ENCODE measurements at places on chromosomes 6 and 20. TPM values are rescaled to one million over a fixed set of nuclear protein-coding genes. Genes with fewer than 3 reads are reported as not detected.

DNA sequence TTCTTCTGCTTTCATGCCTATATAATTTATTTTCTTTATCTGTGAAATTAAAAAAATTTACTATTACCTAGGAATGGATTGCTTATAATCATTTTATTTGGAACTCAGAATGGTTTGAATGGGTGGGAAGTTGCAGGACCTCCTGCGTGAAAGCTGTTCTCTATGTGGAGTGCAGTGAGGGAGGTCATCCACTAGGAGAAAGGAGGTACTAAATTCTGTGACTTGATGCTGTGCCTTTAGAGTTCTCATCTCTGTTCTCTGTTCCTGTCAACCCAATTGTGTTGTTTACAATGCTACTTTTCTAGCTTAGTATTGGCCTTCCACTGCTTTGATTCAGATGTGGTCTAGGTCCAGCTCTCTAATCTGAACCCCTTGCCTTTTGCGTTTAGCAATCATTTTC lies 65.0 kb upstream of the HIVEP1 start:
- no peak for DNase-seq

DNA sequence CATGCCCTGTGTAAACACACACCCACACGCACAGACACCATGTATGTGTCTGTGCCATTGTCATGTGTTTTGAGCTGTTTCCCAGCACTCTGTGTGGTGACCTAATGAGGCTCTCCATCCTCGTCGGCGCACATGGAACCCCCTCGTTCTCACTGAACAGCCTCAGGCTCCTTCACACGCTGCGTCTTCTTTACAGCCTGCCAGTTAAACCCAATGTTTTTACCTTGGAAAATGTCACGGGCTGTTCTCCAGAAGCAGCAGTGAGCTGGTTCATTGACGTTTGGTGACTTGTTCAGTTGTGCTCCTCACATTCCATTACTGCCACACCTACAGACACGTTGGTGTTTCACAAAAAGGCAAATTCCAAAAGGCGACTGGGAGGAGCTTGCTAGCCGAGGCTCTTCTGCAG lies 201.0 kb upstream of the FOXQ1 start:
- DNase-seq = no peak

DNA sequence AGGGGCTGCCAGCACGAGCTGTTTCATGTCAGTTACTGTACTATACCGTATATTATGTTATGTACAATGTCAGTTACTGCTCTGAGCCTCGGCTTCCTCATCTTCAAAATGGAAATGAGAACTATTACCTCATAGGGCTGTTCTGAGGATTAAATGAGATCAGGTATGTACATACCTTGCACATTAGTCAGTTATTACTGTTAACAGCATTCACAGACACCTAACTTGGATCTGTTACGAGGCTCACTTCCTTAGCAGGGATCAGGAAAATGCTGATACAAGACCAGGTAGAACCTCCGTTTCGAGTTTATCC lies 69.7 kb upstream of the TBC1D7 start:
- no peak for DNase-seq

DNA sequence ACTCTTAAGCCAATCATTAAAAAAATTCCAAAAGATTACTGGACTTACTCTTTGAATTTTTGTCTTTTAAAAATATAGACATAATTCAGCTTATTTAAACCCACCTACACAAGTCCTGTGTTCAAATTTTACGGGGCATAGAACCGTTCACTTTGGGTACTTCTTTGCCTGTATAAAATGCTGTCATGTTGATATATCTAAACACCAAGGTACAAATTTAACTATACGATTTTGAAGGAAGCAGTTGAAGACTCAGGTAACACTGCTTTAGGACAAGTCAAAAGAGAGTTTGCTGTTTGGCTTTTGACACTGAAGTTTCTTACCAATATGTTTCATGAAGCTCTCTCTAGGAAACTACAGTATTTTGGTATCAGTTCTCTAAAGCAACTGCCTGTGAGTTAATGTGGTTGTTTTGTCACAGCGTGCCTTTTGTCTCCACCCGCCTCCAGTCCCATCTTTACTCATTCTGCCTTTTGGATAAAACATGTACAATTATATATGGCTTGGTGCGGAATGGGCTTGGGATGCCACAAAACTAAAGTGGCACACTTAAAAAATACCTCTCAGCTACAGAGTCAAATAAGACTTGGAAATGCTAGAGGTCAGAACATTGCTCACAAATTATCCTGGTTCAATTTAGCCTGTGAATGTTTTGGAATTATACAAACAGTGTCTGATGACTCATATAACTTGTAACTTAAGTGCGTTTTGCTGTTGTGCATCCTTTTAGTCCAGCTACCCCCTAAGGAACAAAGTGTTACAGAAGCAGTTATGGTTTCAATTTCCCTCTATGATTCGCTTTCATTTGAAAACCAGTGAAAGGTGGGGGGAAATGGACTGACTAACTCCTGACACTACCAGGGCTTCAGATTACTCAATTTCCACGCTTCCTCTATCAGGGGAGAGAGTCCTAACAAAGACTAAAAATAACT lies 38.7 kb downstream of the RGS17 start:
- peak; percentile 48 for DNase-seq

- DNase-seq = no peak
Observed at GRCh38 chr6:108699290-108700041, 138.7 kb downstream of the FOXO3 start.

- DNase-seq = no peak
Observed at GRCh38 chr20:18742841-18743240, 70.7 kb upstream of the SCP2D1 start.

DNA sequence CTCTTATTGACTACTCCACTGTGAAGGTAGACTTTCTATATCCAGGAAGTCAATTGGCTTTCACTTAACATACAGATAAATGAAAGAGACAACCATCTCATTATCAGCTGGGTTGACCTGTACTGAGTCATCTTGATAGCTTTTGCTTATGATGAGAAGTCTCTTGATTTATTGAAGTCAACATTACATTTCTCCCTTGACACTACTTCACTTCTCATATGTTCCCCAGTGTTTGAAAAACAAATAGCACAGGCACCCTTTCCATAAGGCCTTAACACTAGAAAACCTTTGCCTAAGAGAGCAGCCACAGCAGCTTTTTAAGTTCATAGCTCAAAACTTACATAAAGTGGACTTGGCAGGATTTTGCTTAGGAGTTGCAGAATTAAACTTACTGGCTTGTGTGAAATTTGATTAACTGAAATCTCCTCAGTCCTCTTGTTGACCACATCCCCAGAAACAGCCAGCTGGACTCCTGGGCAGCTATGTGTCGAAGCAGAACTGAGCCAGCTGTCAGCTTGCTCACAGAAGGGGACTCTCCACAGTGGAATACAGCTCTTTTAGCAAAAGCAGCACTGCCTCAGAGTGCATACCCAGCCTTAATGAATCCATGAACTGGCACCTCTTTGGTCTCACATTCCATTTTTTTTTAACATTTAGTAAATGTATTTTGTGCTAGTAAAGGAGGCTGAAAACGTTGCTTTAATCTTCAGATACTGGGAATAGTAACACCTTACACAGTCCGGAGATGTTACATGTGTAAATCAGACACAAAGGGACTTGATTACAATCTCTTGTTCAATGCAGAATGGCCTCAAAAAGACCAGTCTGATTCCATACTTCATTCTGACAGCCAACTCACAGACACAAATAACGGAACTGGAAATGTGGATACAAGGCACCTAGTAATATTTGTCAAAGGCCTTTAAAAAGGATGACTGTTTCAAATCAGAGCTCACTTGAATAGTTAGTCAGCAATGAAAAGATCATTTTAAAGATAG lies 1532.7 kb downstream of the HACE1 start:
- no peak for DNase-seq

DNA sequence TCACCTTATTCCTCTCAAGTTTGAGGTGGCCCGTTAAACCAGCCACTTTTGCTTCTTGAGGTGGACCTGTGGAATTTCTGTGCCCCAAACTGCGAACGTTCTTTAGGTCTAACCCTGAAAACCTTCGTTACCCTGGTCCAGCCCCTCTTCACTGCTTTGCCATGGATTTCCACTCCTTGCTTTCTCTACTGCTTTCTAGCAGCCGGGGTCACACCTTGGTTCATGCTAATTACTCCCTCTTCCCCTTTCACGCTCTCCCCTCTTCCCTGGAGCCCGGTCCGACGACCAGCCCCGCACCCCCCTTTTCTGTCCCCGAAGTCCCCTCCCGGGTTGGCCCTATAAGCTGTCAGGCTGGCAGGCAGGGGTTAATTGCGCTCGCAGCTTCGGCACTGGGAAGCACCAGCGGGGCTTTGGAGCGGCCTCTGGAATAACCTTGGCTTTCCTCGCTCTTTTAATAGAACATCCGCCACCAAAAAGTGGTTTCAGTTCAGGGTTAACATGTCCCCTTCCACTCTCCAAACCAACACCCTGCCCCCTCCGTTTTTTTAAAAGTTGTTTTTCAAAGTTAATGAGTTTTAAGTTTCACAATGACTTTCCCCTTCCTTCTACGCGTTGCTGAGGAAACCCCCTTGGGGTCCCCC lies 1.4 kb upstream of the HIVEP1 start:
- DNase-seq = no peak

GRCh38 chr6:137806914-137807682 lies 60.0 kb upstream of the TNFAIP3 start:
- no peak for DNase-seq

- DNase-seq = no peak
Observed at GRCh38 chr6:46220352-46221221, 49.8 kb upstream of the ENPP5 start.

DNA sequence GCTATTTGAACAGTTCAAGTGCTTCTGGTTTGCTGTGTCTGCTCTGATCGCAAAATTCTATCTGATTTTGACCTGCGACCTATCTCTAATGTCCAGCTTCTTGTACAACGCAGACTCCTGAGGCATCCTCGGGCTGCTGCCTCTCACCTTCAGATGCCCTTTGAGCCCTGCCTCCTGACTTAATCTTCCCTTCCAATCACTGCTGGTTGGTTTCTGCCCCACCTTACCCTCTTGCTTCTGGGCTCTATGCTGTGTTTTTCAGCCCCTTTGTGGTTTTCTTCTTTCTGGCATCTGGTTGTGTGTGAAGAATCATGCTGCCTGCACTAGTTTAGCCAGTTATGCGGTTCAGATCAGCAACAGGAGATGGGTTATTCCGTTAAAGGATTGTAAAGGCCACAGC lies 131.2 kb upstream of the THEMIS start:
- DNase-seq = no peak

DNA sequence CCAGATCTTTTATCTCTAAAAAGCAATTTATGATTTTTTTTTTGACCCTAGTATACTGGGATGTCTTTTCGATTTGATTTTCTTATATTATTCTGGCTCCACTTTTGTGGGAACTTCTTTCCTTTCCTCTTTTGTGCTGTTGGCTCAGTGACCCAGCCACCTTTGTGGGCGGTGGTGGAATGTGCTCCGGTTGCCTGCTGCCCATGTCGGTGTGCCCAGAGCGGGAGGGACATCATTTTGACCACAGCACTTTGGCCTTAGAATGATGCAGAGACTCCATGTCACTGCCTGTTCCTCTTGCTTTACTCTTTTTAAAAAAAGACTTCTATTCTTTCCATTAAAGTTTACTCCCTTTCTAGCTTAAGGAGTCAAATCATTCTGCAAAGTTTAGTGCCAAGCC lies 198.0 kb downstream of the FARS2 start:
- no peak for DNase-seq

DNA sequence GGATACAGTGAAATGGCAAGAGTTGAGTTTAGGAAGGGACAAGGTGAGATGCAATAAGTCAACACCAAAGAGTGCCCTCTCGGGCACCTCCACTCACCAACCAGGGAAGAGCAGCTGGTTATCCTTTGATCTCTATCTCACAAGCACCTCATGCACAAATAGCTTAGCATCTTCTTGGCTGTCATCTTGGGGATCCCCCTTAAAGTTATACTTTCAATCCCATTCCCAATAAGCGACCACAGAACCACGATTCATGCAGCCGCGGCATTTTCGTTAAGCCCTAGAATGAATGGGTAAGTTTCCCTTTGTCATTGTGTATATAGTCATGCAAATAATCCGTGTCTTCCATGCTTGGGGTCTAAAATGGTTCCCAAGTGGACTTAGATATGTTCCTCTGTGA lies 73.5 kb downstream of the ADTRP start:
- no peak for DNase-seq

- no peak for DNase-seq
Observed at GRCh38 chr6:96330884-96331283, 190.7 kb upstream of the UFL1 start.

GRCh38 chr20:15072316-15072715 lies 734.9 kb upstream of the FLRT3 start:
- no peak for DNase-seq

- DNase-seq = no peak
Observed at GRCh38 chr20:43442282-43442880, 15.3 kb upstream of the SRSF6 start.

GRCh38 chr20:10883166-10883565 lies 209.4 kb upstream of the JAG1 start:
- DNase-seq = no peak

DNA sequence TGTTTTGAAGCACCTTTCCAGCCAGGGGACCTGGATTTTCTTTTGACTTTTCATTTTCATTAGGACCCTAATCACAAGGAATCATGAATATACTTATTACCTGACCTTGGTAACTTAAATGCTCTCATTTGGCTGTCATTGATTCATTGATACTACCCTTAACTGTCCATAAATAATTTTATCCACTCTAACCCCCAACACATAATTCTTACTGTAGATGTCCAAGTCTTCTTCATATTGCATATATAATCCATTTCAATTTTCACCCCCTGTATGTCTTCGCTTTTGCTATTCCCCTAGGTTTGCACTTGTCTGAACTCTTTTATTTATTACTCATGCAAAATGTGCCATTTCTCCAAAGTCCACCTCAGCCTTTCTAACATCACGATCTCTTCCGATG lies 602.9 kb downstream of the MMUT start:
- DNase-seq = no peak

DNA sequence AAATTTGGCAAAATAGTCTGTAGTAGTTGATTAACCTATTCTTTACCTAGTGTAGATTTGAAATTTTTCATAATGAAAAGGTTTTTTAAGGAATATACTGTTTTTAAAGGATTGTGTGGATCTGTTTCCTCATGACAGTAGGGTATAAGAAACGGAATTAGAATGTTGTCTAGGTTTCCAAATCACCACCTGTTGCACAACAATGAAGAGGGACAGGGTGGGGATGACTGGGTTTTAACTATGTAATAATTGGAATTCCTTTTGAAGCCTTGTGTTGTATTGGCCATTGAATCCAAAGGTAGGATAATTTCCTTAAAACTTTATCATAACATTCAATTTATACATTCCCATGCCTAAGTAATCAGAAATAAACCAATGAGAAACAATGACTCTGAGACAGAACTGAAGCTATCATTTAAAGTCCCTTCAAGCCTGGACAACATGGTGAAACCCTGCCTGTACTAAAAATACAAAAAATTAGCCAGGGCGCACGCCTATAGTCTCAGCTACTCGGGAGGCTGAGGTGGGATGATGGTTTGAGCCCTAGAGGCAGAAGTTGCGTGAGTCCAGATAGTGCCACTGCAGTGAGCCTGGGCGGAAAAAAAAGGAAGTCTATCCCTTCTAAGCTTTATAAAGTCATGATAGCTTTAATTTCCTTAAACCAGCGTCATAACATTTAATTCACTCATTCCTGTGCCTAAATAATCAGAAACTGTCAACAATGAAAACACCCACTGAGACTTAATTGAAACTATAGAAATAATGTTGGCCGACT lies 18.3 kb upstream of the SLC17A5 start:
- no peak for DNase-seq

GRCh38 chr20:45938727-45939438 lies 4.4 kb downstream of the PCIF1 start:
- peak; percentile 8 for DNase-seq

The PLCB4 gene
- total RNA-seq = 2.5 TPM

The SIGLEC1 gene
- total RNA-seq = 0.17 TPM

The ARMC2 gene
- total RNA-seq = 3.6 TPM

The IL17F gene
- not detected for total RNA-seq

The MOG gene
- total RNA-seq = not detected

The LTA gene
- 1.1 TPM for total RNA-seq

The NOX3 gene
- not detected for total RNA-seq
